ENCODE measurements at places on chromosomes 4 and X.

DNA sequence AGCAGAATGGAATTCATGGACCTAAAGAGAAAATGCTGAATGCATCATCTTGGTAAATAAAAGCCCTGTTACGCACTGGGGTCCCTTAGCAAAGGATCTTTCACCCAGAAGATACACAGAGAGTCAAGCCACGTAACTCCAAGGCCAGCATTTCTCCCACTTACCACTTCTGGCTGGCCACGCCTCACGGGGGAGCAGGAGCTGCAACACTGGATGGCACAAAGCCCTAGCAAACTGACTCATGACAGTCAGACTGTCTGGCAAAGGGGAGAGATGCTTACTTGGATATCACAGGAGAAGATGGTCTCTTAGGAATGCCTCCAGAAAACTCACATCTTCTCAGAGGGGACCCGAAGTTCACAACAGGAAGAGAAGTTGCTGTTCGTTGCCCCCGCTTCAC is 51.4 kb upstream of the BCLAF3 start:
- no peak for DNase-seq

GRCh38 chr4:172147687-172148086 is 334.5 kb downstream of the GALNTL6 start:
- no peak for DNase-seq

DNA sequence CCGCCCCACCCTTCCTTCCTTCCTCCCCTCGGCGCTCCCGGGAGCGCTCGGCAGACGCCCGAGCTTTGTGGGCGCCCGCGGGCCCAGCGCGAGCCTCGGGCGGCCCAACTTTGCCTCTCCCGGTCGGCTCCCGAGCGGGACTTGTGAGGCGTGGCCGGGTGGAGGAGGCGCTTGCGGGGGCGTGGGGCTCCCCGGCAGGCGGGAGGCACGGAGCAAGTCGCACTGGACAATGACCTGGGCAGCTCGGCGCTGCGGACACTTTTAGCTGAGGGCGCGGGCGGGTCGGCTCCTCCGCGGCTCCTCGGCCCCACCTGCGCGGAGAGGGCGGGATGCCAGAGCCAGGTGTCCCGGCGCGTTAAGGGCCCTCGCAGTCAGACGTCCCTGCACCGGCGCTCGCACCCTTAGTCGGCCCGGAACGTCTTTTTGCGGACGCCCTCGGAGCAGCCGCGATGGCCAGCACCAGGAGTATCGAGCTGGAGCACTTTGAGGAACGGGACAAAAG is 385 bp downstream of the DCLK2 start:
- no peak for DNase-seq

DNA sequence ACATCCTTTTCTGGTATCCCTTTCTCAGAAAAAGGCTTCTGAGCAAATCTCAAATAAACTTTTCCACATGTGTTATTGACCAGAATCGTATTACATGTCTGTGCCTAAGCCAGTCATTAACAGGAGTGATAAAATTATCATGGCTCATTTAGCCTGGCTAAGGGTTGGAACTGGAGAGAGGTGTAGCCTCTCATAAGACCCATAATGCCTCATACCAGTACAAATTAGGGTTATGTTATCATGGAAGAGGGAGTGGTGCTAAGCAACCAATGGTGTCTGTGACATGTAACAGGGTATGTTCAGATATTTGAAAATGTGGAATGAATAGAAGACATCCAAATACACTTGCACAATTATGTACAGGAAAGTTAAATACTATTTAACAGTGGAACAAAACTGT is 99.6 kb upstream of the CCDC160 start:
- no peak for DNase-seq

DNA sequence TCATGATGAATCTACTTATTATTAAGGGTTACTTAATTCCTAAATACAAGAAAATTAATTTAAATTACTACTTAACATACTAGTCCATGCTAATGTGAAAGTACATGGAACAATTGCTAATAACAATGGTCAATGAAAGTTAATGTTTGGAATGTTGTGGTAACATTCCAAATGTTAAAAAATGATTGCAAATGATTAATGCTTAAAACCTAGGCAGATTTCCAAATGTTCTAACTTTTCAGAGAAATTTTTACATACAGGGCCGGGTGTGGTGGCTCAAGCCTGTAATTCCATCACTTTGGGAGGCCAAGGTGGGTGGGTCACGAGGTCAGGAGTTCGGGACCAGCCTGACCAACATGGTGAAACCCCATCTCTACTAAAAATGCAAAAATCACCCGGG is 1851.3 kb upstream of the PCDH7 start:
- DNase-seq, result no peak

DNA sequence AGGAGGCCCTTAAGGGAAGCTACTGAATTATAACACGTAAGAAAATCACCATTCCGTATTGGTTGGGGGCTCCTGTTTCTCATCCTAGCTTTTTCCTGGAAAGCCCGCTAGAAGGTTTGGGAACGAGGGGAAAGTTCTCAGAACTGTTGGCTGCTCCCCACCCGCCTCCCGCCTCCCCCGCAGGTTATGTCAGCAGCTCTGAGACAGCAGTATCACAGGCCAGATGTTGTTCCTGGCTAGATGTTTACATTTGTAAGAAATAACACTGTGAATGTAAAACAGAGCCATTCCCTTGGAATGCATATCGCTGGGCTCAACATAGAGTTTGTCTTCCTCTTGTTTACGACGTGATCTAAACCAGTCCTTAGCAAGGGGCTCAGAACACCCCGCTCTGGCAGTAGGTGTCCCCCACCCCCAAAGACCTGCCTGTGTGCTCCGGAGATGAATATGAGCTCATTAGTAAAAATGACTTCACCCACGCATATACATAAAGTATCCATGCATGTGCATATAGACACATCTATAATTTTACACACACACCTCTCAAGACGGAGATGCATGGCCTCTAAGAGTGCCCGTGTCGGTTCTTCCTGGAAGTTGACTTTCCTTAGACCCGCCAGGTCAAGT is 6.9 kb upstream of the MSANTD1 start:
- no peak for DNase-seq

- DNase-seq, result no peak
These were observed 2728.8 kb downstream of the PCDH7 start for GRCh38 chr4:33448948-33449347.

DNA sequence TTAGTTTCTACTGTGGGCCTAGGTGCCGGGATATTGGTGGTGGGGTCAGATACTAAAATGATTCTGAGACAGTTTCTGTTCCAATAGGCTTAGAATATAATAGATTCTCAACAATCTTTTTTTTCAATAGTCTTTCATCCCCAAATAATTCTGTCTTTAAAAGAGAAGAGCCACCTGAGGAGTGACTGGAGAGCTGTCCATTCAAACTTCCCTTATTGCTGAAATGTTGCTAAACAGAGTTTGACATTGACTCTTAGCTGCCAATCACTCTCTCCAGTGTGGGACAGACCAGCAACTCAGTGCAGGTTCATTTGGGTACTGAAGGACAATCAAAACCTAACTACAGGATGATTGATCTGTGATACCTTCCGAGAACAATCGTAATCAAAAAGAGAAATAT is 12.4 kb upstream of the ADH7 start:
- DNase-seq, result no peak

DNA sequence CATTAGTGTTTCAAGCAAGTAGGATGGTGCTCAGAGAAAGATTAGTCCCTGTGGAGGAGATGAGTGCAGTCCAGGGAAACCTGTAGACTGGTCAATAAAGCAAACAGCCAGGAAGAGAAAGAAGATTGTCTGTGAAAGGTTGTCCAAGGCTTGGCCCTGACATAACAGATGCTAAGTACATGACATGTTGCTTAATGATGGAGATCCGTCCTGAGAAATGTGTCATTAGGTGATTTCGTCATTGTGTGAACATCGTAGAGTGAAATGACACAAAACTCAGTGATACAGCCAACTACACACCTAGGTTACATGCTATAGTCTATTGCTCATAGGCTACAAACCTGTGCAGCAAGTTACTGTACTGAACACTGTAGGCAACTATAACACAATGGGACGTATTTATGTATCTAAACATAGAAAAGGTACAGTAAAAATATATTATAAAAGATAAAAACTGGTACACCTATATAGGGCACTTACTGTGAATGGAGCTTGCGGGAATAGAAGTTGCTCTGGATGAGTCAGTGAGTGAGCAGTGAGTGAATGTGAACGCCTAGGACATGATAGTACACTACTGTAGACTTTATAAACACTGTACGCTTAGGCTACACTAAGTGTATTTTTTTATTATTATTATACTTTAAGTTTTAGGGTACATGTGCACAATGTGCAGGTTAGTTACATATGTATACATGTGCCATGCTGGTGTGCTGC is 9.0 kb upstream of the PRSS48 start:
- no peak for DNase-seq

- no peak for DNase-seq
These were observed 38.7 kb downstream of the CNKSR2 start for GRCh38 chrX:21412883-21413282.

DNA sequence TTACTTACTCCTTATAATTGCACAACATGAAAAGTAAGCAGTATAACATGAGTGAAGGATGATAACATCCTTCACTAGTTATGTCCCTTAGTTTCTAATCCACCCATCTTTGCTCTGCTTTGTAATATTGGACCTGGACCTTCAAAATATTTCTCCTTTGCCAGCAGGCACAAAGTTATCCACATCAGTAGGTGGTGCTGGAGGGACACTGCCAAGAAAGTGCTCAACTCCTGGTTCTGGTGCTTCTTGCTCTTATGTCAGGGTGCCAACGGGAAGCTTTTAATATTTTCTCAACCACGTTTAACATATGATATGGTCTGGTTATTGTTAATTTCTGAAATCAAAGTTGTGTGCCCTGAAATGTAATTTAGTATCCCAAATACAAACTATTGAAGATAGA is 49.1 kb downstream of the TMEM165 start:
- no peak for DNase-seq

DNA sequence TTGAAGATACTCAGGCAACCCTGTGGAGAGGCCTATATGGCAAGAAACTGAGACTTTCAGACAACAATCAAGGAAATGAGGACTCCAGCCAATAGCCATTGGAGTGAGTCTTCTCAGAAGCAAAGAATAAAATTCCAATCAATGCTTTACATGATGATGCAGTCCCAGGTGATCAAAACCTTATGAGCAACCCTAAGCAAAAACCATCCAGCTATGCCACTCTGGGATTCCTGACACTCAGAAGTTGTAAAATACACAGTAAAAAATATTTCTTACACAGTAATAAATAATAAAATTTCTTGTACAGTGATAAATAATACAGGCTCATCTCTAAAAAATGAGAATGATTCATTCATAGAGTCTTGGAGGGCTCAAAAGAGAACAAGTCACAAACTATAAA is 150.6 kb downstream of the IL15 start:
- DNase-seq, result no peak

GRCh38 chr4:38002451-38003071 is 42.4 kb downstream of the PTTG2 start:
- DNase-seq, result no peak

- no peak for DNase-seq
These were observed 82.7 kb upstream of the GPM6B start for GRCh38 chrX:13899607-13900006.

DNA sequence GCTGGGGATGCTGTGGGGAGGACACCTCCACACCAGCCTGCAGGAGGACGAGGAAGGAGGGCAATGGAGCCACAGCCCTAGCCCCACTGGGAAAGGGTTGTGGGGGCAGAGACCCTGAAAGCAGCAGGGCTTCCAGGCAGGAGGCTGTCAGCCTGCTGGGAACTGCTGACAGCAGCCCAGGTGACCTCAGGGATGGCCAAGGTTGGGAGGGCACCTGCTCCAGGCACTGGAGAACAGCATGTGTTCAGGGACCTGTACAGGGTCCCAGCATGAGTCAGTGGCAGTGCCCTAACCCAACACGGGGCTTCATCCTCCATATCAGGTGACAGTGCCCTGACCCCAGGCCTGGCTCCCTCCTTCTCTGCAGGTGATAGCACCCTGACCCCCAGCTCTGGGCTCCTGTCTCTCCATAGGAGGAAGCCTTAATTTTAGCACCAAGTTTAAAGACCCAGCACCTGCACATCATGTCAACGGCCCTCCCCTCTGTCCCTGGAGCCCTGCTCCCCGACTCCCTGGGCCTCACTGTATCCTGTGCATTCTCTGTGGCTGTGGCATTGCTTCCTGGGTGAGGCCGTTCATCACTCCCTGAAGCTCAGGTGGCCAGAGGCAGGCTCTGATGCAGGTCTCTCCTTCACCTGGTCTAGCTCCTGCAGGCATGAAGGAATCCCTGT is 66.3 kb downstream of the CRMP1 start:
- no peak for DNase-seq

GRCh38 chr4:73864365-73864764 is 4.8 kb upstream of the CXCL1 start:
- DNase-seq, result no peak
